ENCODE measurements at places on chromosomes 13 and 19. TPM values are rescaled to one million over a fixed set of nuclear protein-coding genes. Genes with fewer than 3 reads are reported as not detected.
A peak's percentile ranks its signal among the peaks of the same experiment; 100 is the strongest.

DNA sequence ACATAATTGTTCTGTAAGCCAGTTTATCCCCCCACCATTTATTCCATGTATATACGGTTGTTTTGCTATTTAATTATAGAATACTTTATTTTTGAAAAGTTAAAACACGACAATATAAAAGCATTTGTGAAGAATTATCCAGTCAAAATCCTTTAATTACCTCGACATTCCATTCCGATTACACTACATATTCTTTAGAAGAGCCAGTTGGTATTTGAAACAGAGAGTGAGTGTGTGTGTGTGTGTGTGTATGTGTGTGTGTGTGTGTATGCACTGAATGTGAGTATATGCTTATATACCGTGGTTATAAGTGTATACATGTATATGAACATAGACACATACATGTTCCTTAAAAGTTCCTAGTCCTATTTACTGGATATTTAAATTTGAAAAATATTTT is 87.8 kb upstream of the KLF5 start:
- H3K27me3 ChIP-seq: no peaks in the 10 kb centered on the region
- H3K4me1 ChIP-seq: peaks cover 16% of the 10 kb centered on the region
- H3K27ac ChIP-seq: peak overlapping the region; percentile 49
- DNase-seq: no peak
- H3K4me3 ChIP-seq: no peak overlapping the region

- no peak overlapping the region for H3K4me3 ChIP-seq
- H3K4me1 ChIP-seq: peaks cover 4% of the 10 kb centered on the region
- peaks cover 1% of the 10 kb centered on the region for H3K36me3 ChIP-seq
- no peaks in the 10 kb centered on the region for H3K27me3 ChIP-seq
Measured at GRCh38 chr19:35623327-35624010, 5.4 kb upstream of the RBM42 start.

GRCh38 chr19:8642561-8642960 is 12.1 kb downstream of the NFILZ start:
- no peak overlapping the region for H3K27ac ChIP-seq
- no peak for DNase-seq
- no peaks in the 10 kb centered on the region for H3K36me3 ChIP-seq
- H3K4me1 ChIP-seq: no peaks in the 10 kb centered on the region

GRCh38 chr19:10554760-10555609 is 10.8 kb downstream of the KRI1 start:
- no peak for DNase-seq
- no peaks in the 10 kb centered on the region for H3K27me3 ChIP-seq
- H3K27ac ChIP-seq: no peak overlapping the region
- H3K4me3 ChIP-seq: no peak overlapping the region
- H3K36me3 ChIP-seq: peaks cover 20% of the 10 kb centered on the region
- no peaks in the 10 kb centered on the region for H3K4me1 ChIP-seq

GRCh38 chr19:55671054-55671378 is 4.0 kb upstream of the EPN1 start:
- no peaks in the 10 kb centered on the region for H3K27me3 ChIP-seq
- DNase-seq: no peak
- peaks cover 15% of the 10 kb centered on the region for H3K4me1 ChIP-seq

TUBB4A gene
- 41.7 TPM for total RNA-seq

TMEM59L gene
- total RNA-seq: 6.4 TPM

PCDH20 gene
- total RNA-seq: 21.2 TPM

CACNG7 gene
- total RNA-seq: 0.18 TPM

CABP5 gene
- total RNA-seq: not detected

PRDX2 gene
- 554 TPM for total RNA-seq

Measured in progenitor cell of endocrine pancreas (in vitro differentiated cells).